CD4-positive, alpha-beta T cell treated with Interleukin-6 at 100 ng/mL for 8 hours (primary cell): ENCODE measurements at places on chromosomes 2 and 18.

DNA sequence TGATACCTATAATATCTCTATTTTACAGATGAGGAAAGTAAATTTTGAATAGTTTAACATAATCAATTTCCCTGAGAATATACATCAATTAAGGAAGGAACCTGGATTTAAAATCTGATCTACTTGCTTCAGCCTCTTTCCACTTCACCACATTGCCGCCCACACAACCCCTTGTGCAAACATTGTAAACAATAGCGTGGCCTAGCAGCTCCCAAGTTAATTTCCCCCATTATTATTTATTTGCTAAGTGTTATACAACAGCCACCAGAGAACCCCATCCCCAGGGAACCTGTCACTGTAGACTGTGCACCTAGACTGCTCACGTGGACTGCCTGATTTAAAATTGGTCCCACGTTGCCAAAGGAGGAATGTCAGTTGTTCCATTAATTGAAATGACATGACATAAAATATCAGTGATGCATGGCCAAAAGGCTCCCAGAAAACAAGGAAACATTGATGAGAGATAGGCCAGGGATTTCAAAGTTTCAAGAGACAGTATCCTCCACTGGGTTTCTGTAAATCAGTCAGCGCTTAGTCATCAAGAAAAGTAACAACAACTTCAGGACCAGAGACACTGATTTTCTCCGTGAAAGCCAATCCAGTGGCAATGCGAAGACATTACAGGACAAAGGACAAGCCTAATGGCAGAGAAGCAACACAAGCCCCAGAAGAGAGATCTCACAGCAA, 41.3 kb downstream of the SCG2 start:
- no peak for DNase-seq

- no peak for DNase-seq
Measured at GRCh38 chr18:38458698-38459097, 893.1 kb upstream of the CELF4 start.

DNA sequence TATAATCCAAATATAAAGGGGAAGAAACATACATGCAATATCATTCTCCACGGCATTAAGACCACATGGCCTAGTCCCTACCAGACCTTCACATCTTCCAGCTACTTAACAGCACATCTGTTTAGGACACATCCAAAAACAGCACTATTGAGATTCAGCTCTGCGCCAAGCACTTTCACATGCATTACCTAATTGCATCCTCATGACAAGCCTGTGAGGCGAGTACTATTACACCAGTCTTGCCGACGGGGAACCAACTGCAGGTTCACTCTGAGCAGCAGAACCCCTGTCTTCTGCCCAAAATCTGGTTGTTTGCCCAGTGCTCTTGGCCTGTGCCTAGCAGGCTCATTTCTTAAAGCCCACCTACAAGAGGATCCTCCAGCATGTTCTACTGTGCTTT, 66.7 kb downstream of the AAK1 start:
- DNase-seq = no peak

GRCh38 chr18:58495634-58496033, 133.3 kb downstream of the ALPK2 start:
- DNase-seq = no peak

GRCh38 chr2:196584903-196585302, 54.6 kb upstream of the CCDC150 start:
- no peak for DNase-seq

GRCh38 chr2:28810384-28811285, at the start of gene SPDYA:
SPDYA (plus strand) TSS chr2:28810834; CDS start chr2:28816015, 5,181 bp downstream.
- DNase-seq = peak; percentile 73
